Pons (tissue), 1 donor: ENCODE measurements at places on chromosomes 4 and X.

DNA sequence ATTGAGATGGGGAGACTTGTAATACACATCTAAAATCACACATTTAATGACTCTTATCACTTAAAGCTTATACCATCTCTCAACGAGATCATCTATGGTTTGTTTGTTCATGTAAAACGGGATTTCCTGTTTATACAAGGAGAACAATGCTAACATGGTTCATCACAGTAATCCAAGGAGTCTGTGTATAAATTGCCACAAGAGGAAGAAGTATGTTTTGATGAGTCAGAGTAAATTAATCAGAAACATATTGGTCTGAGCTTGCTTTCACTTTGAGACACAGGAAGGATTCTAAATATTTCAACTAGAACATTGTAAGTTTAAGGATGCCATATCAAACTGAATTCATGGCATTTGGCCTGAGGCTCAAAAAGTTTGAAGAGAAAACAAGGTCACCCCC lies 594.1 kb downstream of the GLUD2 start:
- DNase-seq: no peak

DNA sequence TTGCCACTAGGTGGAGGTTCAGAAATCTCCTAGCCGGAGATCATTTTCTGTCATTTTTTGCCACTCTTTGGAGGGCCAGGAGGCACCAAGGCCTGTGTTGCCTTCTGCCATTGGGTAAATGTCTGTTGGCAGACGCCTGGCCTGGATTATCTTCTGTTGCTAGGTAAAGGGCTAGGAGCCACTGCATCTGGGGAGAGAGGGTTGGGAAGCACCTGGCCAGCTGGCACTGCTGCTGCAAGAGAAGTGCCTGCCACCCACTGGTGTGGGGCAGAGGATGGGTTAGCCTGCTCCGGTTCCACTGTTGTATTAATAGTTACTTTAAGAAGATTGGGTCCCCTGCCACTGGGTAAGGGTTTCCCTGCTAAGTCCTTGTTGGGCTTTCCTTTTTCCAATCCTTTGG lies 58.1 kb downstream of the AWAT2 start:
- no peak for DNase-seq

- DNase-seq: no peak
These were observed 30.4 kb upstream of the UBE2NL start for GRCh38 chrX:143853488-143853887.

GRCh38 chrX:153582896-153583295 lies 16.0 kb downstream of the CCNQ start:
- no peak for DNase-seq

GRCh38 chr4:6002926-6003325 lies 15.3 kb downstream of the C4orf50 start:
- DNase-seq: no peak

- no peak for DNase-seq
These were observed 328.8 kb downstream of the ADAM29 start for GRCh38 chr4:175246941-175247340.
